ENCODE measurements at places on chromosomes 13 and 19.
A peak's percentile ranks its signal among the peaks of the same experiment; 100 is the strongest.

DNA sequence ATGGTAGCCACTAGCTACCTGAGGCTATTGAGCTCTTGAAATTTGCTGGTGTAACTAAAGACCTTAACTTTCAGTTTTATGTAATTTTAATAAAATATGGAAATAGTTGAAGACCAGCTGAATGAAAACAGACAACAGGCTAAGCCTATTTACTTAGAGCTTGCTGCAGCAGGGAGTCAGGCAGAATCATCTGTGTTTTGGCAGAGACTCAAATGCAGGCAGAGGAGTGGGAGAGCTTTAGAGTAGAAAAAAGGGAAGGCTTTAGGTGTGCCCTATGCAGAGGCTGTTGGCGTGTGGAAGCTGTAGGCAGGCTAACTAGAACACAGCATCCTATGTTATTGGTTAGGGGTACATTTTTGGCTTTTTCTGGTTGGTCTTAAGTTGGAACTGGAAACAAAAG lies 304.9 kb upstream of the NBEA start:
- no peaks in the 10 kb centered on the region for H3K27me3 ChIP-seq
- H3K4me1 ChIP-seq = no peaks in the 10 kb centered on the region
- no peaks in the 10 kb centered on the region for H3K36me3 ChIP-seq
- no peak overlapping the region for H3K4me3 ChIP-seq
- no peak for DNase-seq
- H3K27ac ChIP-seq = no peak overlapping the region

GRCh38 chr13:63274772-63275171 lies 1859.1 kb upstream of the PCDH20 start:
- DNase-seq = no peak
- H3K27ac ChIP-seq = no peak overlapping the region
- no peaks in the 10 kb centered on the region for H3K27me3 ChIP-seq
- no peaks in the 10 kb centered on the region for H3K4me1 ChIP-seq
- H3K36me3 ChIP-seq = no peaks in the 10 kb centered on the region

- H3K27ac ChIP-seq = no peak overlapping the region
- H3K4me3 ChIP-seq = no peak overlapping the region
- no peak for DNase-seq
- no peaks in the 10 kb centered on the region for H3K27me3 ChIP-seq
- no peaks in the 10 kb centered on the region for H3K36me3 ChIP-seq
Observed at GRCh38 chr13:106814463-106814862, 246.5 kb upstream of the ARGLU1 start.

- peaks cover 18% of the 10 kb centered on the region for H3K27me3 ChIP-seq
- no peak overlapping the region for H3K27ac ChIP-seq
- H3K4me3 ChIP-seq = no peak overlapping the region
- no peaks in the 10 kb centered on the region for H3K36me3 ChIP-seq
- no peaks in the 10 kb centered on the region for H3K4me1 ChIP-seq
Observed at GRCh38 chr13:45082964-45083363, 37.3 kb upstream of the GTF2F2 start.

DNA sequence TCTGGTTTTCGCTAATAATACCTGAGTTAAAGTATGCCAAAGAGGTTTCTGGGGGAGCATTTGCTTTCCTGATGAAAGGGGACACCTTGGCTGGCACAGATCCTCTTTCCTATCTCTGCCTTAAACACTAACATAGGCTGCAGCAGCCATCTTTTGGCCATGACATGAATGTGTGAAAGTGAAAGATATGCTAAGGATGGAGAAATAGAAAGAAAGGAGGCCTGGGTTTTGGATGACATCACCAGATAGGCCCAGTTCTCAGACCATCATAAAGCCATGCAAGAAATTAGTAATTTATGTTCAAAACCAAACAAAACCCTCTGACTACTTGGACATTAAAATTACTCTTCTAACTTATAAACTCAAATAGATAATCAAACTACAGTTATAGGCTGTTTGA lies 279.7 kb downstream of the COG6 start:
- no peaks in the 10 kb centered on the region for H3K36me3 ChIP-seq
- H3K4me3 ChIP-seq = no peak overlapping the region

DNA sequence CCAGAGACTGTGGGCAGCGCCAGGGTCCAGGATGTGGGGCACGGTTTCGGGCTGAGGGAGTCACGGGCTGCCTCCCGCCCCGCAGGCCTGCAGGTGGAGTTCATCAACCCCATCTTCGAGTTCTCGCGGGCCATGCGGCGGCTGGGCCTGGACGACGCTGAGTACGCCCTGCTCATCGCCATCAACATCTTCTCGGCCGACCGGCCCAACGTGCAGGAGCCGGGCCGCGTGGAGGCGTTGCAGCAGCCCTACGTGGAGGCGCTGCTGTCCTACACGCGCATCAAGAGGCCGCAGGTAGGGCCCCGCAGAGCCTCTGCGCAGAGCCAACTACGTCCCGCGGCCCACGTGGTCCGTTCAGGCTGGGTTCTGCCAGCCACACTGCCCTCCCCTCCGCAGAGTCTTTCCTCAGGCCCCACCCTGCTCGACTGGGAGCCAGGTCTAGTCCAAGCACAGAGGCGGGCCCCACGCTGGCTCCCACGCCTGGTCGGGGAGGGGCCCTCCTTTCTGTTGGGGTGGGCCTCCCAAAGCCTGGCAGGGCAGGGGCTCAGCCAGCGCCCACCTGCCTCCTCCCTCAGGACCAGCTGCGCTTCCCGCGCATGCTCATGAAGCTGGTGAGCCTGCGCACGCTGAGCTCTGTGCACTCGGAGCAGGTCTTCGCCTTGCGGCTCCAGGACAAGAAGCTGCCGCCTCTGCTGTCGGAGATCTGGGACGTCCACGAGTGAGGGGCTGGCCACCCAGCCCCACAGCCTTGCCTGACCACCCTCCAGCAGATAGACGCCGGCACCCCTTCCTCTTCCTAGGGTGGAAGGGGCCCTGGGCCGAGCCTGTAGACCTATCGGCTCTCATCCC lies 2.0 kb upstream of the POLD1 start:
- no peak overlapping the region for H3K4me3 ChIP-seq
- H3K27me3 ChIP-seq = no peaks in the 10 kb centered on the region
- H3K36me3 ChIP-seq = peaks cover 50% of the 10 kb centered on the region
- DNase-seq = no peak

DNA sequence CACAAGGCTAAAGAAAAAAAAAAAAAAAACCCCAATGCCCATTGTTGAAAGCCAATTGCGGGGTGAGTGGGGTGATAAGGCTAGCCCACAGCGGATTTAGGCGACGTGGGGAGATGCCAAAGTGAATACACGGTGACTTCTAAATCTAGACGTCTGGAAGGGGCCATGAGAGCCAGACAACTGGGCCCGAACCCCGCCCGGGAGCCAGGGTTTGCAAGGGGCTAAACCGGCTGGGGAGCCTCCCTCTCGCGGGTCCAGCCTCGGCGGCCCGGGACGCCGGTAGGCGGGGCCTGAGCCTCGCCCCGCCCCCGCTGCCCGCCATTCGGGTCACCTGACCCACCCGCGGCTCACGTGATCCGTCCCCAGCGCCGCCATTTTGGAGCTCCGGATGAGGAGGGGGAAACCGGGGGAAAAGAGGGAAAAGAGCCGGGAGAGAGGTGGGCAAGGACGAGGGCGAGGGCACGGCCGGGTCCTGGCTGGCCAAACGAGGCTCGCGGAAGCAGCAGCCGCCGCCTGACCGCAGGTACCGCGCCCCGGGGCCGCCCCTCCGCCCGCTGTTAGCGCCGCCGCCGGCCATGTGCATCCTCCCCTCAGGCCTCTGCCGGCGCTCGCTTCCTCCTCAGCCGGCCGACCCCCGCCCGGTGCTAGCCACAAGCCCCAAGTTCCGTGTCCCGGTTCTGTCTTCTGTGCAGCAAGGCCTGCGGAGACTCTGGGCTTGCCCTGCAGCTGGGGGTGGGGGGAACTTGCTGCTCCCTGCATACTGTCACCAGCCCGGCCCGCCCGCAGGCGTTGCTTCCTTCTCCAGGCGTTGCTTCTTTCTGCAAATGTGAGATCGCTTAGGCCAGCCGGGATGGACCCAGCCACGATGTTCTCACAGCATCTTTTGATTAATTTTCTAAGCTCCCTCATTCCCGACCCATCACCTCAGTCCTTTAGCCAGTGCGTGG lies at the start of gene ZNF507:
Gene ZNF507, plus strand, starts transcription at position 350 of the 947 bp plus-strand sequence. CDS start 7,221 bp downstream, outside the sequence.
- DNase-seq = peak; percentile 88
- H3K4me3 ChIP-seq = peak within 1 kb of the TSS; percentile 88
- H3K36me3 ChIP-seq = peaks cover 25% of the 10 kb centered on the region
- peaks cover 14% of the 10 kb centered on the region for H3K27me3 ChIP-seq
- H3K27ac ChIP-seq = peak within 1 kb of the TSS; percentile 88

GRCh38 chr13:106700007-106700406 lies 132.1 kb upstream of the ARGLU1 start:
- DNase-seq = no peak
- H3K36me3 ChIP-seq = no peaks in the 10 kb centered on the region
- no peaks in the 10 kb centered on the region for H3K27me3 ChIP-seq
- no peak overlapping the region for H3K27ac ChIP-seq
- H3K4me3 ChIP-seq = no peak overlapping the region

DNA sequence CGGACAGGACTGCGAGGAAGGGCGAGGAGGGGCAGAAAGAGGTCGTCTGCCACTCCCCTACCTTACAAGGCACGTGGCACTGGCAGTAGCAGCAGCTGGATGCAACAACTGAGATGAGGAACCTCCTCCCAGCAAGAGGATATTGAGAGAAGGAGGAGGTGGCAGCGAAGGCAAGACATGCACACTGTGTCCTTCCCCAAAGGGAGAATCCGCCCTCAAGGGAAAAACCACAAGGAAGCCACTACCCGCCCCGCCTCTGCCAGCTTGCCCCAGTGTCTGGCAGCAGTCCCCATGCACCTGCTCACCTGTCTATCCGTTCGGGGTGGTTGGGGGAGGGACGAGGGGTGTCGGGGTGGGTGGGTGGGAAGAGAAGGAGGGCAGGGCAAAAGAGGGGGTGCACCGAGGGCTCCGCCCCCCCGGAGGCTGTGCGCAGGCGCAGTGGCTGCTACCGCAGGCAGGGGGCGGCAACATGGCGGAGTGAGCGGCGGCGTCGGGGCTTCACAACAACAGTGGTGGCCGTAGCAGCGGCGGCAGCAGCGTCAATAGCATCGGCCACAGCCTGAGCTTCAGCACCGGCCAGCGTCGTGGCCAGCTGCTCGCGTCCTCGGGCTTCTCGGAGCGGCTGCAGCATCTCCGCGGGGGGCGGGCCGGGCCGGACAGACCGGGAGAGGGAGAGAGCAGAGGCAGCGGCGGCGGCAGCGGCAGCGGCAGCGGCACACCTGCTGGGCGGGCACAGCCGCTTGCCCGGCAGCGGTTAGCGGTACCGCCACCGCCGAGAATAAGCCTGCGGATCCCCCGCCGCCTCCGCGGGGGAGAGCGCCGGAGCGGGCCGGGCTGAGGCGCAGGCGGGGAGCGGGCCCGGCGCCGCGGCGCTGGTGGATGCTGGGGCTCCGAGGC lies at the start of gene NBEA:
Gene NBEA, plus strand, starts transcription at position 436 of the 897 bp plus-strand sequence. CDS start 551 bp downstream, outside the sequence.
- H3K27ac ChIP-seq = peak within 1 kb of the TSS; percentile 42
- DNase-seq = peak; percentile 75
- H3K36me3 ChIP-seq = no peaks in the 10 kb centered on the region
- peaks cover 26% of the 10 kb centered on the region for H3K4me1 ChIP-seq
- peak within 1 kb of the TSS; percentile 85 for H3K4me3 ChIP-seq

GRCh38 chr13:58566176-58566575 lies 934.6 kb downstream of the PCDH17 start:
- no peaks in the 10 kb centered on the region for H3K27me3 ChIP-seq
- no peaks in the 10 kb centered on the region for H3K4me1 ChIP-seq
- no peak for DNase-seq

DNA sequence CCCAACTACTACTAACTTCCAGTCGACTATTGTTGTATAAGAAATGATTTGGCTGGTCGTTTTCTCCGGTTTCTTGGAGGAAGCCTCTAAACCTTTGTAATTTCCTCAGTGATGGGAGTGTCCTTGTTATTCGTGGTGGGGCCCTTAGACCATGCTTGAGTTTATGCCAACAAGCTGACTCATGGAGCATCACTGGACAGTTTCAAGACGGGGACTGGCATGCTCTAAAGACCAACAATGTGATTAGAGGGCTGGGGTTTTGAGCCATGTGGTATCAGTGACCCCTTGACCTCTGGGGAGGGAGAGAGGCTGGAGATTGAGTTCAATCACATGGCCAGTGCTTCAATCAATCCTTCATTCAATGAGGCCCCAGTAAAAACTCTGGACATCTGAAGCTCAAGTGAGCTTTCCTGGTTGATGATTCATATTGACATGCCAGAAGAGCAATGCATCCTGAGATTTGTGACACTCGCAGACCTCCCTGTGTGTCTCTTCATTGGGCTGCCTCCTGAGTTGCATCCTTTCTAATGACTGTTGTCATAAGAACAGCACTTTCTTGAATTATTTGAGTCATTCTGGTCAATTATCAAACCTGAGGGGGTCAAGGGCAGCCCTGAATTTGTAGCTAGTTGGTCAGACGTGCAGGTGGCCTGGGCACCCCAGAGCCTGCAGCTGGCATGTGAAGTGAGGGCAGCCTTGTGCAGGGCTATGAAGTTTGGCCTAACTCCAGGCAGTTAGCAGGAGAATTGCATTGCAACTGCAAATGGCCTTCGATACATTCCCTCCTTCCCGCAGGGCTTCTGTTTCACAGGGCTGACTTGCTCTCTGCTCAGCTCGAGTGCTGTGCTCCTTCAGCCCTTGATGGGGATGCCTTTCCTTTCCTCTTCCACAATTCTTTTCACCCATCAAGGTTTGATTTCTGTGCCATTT lies 246.5 kb downstream of the FGF9 start:
- no peaks in the 10 kb centered on the region for H3K36me3 ChIP-seq
- H3K4me1 ChIP-seq = no peaks in the 10 kb centered on the region
- DNase-seq = no peak
- H3K4me3 ChIP-seq = no peak overlapping the region

DNA sequence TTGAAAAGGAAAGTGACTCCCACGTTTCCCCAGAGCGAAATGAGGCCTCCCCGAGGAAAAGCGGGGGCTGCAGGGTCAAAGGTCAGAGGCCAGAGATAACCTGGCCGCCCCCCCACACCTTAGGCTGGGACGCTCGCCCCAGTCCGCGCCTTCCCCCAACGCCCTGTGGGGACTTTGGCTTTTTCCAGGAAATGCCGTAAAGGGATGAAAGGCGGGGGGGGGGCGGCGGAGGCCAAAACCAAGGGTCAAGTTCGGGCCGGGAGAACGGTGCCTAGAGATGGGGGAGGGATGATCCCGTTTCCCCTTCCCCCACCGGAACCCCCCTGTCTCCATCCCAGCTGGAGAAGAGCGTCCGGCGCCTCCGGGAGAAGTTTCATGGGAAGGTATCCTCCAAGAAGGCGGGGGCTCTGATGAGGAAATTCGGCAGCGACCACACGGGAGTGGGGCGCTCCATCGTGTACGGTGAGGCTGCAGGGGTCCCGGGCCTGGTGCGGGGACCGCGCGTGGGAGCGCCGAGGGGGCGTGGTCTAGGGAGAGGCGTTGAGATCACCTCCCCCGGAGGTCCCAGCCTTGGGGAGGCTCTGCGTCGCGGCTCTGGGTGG lies 575 bp downstream of the SHFL start:
- H3K4me3 ChIP-seq = peak overlapping the region; percentile 81
- peak overlapping the region; percentile 75 for H3K27ac ChIP-seq
- peak; percentile 59 for DNase-seq
- peaks cover 20% of the 10 kb centered on the region for H3K36me3 ChIP-seq

GRCh38 chr13:49951754-49952535 lies 15.8 kb upstream of the SPRYD7 start:
- H3K4me3 ChIP-seq = no peak overlapping the region
- DNase-seq = no peak
- H3K36me3 ChIP-seq = no peaks in the 10 kb centered on the region
- no peak overlapping the region for H3K27ac ChIP-seq
- H3K4me1 ChIP-seq = no peaks in the 10 kb centered on the region

GRCh38 chr19:23957660-23958281 lies 43.1 kb downstream of the ZNF726 start:
- DNase-seq = no peak
- no peaks in the 10 kb centered on the region for H3K27me3 ChIP-seq
- no peak overlapping the region for H3K27ac ChIP-seq
- no peak overlapping the region for H3K4me3 ChIP-seq
- H3K36me3 ChIP-seq = no peaks in the 10 kb centered on the region
- H3K4me1 ChIP-seq = no peaks in the 10 kb centered on the region

GRCh38 chr19:48218997-48219396 lies 36.7 kb downstream of the CARD8 start:
- DNase-seq = no peak
- no peaks in the 10 kb centered on the region for H3K4me1 ChIP-seq
- no peaks in the 10 kb centered on the region for H3K27me3 ChIP-seq
